PC-9 (cell line): ENCODE measurements at places on chromosomes 2 and 18.

- no peak for DNase-seq
Observed at GRCh38 chr2:23350041-23350791, 34.8 kb upstream of the KLHL29 start.

DNA sequence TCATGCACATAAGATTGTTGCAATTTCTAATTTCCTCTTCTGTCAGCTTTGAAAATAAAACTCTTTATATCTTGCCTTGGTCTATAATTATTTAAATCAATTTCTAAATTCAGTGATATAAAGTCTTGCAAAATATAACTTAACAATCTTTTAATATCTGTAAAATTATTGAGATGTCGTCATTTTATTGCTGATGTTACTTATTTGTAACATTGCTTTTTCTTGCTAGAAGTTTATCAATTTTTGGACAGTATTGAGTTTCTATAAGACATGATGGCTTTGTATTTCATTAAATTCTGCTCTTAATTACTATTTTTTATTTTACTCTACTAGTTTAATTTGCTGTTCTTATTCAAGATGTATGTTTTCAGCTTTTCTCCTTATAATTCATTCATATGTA, 1036.5 kb downstream of the TMEM182 start:
- DNase-seq, result no peak

DNA sequence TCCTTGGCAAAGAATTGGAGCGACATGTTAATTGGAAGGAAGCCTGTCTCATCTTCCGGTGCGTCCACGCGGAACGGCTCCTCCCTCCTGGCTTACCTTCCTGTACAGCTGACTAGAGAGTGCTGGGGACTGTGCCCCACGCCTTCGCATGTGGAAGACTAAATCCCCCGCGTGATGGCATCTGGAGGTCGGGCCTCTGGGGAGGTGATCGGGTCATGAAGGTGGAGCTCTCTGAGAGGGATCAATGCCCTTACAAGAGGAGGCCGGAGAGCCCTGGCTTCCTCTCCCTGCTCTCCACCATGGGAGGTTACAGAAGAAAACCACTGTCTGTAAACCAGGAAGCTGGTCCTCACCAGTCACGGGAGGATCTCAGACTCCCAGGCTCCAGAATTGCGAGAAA, 104.1 kb upstream of the OTOS start:
- DNase-seq, result no peak

GRCh38 chr2:5740053-5740452, 47.9 kb downstream of the SOX11 start:
- DNase-seq, result no peak

- DNase-seq, result no peak
Observed at GRCh38 chr2:162123806-162124758, 28.0 kb downstream of the GCG start.

DNA sequence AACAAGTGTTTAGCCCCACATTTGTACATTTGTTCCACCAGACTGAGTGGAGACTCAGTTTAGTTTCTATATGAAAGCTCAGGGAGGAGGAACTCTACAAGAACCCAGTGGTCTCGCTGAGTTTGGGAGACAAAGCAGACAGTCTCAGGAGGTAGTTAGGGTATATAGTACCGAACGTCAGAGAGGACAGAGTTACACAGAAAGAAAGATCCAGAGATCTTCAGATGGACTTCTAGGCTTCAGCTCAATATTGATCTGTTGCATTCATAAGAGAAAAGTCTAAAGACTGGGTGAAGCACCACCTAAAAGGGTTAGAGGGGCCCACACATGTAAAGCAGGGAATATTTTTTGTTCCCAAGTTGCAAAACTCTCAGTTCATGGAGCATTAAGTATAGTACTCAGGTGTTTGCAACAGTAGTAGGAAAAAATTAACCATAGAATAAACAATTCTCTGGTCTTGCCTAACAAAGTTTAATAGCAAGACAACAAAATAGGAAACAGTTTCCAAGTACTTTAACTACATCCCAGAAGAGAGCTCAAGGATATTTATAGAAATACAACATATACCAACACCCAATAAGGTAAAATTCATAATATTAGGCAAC, 4.2 kb downstream of the TFPI start:
- DNase-seq, result no peak

- DNase-seq, result no peak
Observed at GRCh38 chr2:176110415-176111308, 3.6 kb downstream of the HOXD11 start.

- DNase-seq, result no peak
Observed at GRCh38 chr2:133498662-133499585, 69.3 kb downstream of the NCKAP5 start.

DNA sequence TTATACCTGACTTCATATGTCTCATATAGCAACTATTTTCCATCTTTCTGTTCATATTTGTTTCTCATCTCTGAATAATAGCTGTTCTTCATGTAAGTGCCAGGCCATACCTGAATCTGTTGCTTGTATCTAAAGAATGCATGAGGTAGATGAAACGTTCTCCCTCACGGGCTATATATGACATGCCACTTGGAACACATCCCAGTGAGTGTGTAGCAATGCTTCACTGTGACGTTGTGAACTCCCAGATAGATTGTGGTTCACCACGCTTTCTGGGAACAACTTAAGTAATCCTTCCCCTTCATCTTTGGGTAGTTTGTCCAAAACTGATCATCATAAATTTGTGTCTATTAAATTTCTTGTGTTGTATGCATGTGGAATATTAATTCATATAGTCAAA, 60.1 kb downstream of the RDH14 start:
- DNase-seq, result no peak

GRCh38 chr2:70226781-70227180, 21.6 kb downstream of the TIA1 start:
- no peak for DNase-seq

GRCh38 chr2:95268211-95269035, 5.8 kb upstream of the PROM2 start:
- DNase-seq, result no peak

DNA sequence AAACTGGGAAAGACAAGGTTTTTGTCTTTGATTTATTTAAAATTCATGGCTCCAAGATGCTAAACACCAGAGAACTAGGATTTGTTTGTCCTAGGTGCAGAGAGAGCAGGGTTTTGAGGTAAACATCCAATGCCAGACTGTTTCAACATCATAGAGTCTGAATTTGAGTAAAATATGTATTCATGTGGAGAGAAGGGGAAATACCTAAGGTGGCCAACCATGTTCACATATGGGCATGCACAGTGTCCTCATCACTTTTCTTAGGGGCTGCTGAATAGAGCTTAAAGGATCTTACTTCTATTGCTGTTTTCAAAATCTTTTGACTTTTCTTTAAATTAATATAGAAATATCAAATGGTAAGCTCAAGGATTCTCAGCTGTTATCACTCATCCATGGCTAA, 287.0 kb upstream of the CCDC68 start:
- no peak for DNase-seq

DNA sequence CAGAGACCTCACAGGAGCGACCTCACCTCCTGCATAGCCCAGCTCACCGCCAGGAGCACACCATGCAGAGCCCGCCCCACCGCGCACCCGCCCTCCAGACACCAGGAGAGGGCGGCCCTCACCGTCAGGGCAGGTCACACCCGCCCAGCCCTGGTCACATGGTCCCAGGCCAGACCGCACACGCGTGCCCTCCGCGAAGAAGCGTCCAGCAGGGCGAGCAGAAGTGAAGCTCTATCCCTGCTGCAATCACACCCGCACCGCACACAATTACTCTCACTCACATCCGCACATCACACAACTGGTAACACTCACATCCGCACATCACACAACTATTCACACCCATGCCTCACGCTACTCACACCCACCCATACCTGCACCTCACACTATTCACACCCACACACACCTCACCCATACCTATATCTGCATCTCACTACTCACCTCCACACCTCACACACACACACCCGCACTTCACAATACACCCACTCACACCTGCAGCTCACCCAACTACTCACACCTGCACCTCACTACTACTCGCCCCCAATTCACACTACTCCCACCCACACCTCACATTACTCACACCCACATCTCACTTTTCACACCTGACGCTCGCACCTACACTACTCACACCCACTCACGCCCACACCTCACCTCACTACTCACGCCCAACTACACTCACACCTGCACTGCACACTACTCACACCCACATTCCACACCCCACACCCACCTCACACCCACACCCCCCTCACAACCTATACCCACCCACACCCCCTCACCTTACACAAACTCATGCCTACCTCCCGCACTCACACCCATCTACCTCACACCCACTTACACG, 242.0 kb downstream of the HDAC4 start:
- DNase-seq, result no peak

DNA sequence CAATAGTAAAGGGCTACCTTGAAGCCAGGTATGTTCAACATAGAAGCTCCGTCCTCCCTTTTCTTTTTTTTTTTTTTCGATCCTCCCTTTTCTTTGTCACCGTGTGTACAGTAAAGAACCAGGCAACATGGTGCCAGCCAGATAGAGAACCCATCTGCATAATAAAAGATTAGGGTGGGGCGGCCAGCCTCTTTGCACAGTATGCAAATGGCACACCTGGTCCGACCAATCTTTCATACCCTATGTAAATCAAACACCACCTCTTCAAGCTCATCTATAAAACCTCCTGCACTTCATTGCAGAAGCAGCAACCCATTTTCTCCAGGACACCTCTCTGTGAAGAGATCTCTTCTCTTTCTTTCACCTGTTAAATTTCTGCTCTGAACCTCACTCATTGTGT, 7.3 kb upstream of the WDR33 start:
- DNase-seq, result peak; percentile 20

- no peak for DNase-seq
Observed at GRCh38 chr2:70002241-70002899, 40.9 kb upstream of the ASPRV1 start.

GRCh38 chr2:190879474-190880377, 895 bp upstream of the GLS start:
- no peak for DNase-seq

DNA sequence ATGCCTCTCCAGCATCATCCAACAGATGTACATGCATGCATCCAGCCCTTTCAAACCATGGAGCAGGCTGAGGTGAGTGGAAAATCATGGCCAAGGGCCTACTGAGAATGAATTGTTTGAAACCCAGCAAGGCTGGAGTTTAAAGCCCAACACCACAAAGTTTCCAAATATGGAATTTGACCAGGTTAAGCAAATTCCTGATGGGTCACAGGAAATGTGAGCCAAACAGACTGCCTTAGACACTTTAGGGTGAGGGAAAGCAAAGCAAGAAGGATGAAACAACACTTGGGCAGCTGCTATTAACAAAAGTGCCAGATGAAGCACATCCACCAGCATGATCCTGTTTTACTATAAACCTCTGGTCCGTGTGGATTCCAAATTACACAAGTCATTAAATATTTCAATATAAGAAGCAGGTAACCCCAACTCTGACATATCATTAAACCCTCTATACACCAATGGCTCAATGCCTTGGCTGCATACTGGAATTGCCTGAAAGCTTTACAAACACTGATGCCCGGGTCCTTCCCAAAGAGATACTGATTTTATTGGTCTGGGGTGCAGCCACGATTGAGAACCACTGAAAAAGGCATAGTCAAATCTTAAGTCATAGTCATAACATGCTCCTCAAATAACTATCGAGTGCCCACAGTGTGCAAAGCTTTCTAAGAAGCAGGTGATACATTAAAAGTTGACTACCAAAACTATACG, 9.1 kb downstream of the KLF7 start:
- DNase-seq, result no peak

DNA sequence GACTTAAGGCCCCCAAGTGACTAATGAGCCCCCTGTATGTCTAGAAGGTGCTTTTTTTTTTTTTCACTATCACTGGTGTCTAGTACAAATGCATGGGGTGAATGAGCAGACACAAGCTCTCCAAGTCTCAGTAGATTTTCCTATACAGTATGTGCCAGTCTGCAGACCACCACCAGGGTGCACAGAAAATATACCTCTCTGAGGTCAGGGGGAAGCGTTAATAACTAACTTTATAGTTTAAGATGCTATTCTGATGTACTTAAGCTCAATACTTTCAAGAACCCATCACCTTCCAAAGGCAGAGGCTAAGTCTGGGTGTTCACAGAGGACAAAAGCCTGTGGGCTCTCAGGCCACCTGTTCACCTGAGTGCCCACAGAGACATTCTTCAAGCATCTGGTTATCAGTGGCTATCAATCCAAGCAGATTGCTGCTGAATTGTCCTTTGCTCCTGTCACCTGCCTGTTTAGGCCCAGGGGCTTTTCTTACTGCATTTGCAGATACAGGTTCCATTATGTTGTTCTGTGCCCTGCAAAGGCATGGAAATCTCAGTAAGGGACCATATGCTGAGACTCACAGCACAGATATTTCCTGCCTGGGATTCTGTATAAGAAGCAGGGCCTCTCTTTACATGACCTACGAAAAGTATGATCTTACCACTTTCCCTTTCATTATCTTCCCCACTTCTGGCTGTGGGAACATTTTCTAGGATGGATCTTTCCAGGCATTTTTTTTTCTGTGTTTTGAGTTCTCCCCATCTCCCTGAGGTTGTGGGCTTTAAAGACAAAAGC, 534.6 kb downstream of the TNS1 start:
- no peak for DNase-seq

DNA sequence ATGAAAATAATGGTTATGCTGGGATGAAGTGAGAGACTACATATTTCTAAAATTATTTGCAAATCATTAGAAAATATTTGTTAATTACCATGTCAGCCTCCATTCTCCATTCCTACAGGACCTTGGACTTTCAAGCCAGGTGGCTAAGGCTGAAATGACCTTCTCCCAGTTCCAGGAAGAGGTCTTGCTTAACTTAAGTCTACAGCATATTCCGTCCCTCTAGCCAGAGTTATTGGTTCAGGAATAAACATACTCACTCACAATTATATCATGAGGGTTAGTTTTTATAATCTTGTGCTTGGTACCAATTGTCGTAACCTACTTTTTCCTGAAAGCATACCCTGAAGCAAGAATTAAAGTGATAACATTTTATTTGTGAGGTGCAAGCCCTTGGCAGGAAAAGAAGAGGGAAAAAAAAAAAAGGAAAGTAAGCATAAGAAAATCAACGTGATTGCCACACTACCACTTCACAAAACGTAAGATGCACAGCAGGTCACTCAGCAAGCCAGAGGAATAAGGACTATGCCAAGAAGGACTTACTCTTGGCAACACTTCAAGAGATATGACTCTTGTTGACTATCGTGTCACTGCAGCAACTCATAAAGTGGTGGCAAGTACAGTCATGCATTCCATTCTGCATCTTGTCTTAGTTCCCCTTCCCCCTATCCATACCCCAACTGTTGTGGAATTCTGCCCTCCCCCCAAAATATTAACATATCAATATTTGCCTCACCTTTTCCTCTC, 479.1 kb downstream of the MBD2 start:
- DNase-seq, result peak; percentile 35

GRCh38 chr2:235569837-235570236, 76.0 kb downstream of the AGAP1 start:
- DNase-seq, result no peak

GRCh38 chr2:109727929-109728447, 66.1 kb upstream of the RGPD5 start:
- no peak for DNase-seq

GRCh38 chr2:28129955-28130695, 239.6 kb downstream of the BABAM2 start:
- DNase-seq, result no peak

GRCh38 chr2:128765811-128766210, 447.1 kb upstream of the HS6ST1 start:
- DNase-seq, result no peak

- no peak for DNase-seq
Observed at GRCh38 chr2:42602218-42602875, 33.9 kb downstream of the MTA3 start.

GRCh38 chr2:157903151-157903550, 27.0 kb upstream of the ACVR1 start:
- DNase-seq, result no peak
